ENCODE measurements at places on chromosomes 2 and 18.

GRCh38 chr2:23592061-23592685 lies 207.2 kb downstream of the KLHL29 start:
- peaks cover 19% of the 10 kb centered on the region for H3K27me3 ChIP-seq
- H3K4me3 ChIP-seq, result no peak overlapping the region
- no peaks in the 10 kb centered on the region for H3K36me3 ChIP-seq
- no peak for DNase-seq
- no peak overlapping the region for H3K27ac ChIP-seq

DNA sequence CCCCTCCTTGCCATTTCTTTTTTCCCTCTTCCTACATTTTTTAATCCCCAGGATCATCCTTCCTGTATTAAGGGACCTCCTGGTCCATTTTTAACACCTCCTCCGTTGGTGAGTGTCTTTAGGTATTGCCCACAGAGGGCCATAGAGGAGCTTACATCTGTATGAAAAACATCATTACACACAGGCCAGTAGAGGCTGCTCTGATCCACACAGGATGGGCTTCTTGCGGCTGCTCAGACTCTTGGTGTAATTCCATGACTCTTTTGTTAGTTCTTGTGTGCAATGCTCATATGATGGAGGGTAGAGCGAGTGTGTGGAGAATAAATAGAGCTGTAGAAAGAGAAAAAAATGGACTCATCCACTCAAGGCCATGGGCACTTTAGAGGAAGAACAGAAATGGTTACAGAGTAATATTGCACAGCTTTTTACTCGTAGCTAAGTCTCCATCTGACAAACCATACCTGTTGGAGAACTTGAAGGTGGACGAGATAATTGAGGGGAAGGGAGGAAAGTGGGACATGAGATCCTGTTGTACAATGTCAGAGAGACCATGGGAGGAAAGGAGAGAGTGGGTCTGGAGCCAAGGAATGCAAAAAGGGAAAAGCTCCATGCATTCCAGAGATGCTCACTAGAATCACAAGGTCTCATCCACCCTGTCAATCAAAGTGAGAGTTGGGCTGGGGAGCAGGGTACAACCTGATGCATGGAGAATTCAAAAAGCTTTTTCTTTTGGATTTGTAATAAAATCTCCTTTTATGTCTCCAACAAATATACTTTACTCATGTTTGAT lies 129.7 kb upstream of the TNP1 start:
- no peaks in the 10 kb centered on the region for H3K36me3 ChIP-seq
- no peaks in the 10 kb centered on the region for H3K4me1 ChIP-seq
- no peak overlapping the region for H3K4me3 ChIP-seq
- H3K27me3 ChIP-seq, result no peaks in the 10 kb centered on the region

- no peaks in the 10 kb centered on the region for H3K36me3 ChIP-seq
- peaks cover 29% of the 10 kb centered on the region for H3K4me1 ChIP-seq
- H3K27me3 ChIP-seq, result no peaks in the 10 kb centered on the region
Observed at GRCh38 chr18:54129448-54130067, 94.9 kb downstream of the MBD2 start.

GRCh38 chr2:95001701-95002100 lies 23.8 kb upstream of the MAL start:
- no peak overlapping the region for H3K4me3 ChIP-seq
- no peaks in the 10 kb centered on the region for H3K36me3 ChIP-seq
- H3K4me1 ChIP-seq, result peaks cover 5% of the 10 kb centered on the region
- peaks cover 39% of the 10 kb centered on the region for H3K27me3 ChIP-seq

- no peaks in the 10 kb centered on the region for H3K36me3 ChIP-seq
- no peak overlapping the region for H3K27ac ChIP-seq
- no peak overlapping the region for H3K4me3 ChIP-seq
- H3K27me3 ChIP-seq, result no peaks in the 10 kb centered on the region
Observed at GRCh38 chr2:145740302-145740701, 1220.4 kb upstream of the ZEB2 start.
